Anterior cingulate cortex (tissue), 58 donors: ENCODE measurements at places on chromosomes 13 and 19.

GRCh38 chr13:60139272-60139671 is 24.5 kb downstream of the DIAPH3 start:
- no peak for DNase-seq

- DNase-seq, result no peak
Measured at GRCh38 chr13:57044910-57045309, 95.8 kb upstream of the PRR20A start.

GRCh38 chr13:43544631-43545030 is 242.1 kb downstream of the ENOX1 start:
- DNase-seq, result no peak

DNA sequence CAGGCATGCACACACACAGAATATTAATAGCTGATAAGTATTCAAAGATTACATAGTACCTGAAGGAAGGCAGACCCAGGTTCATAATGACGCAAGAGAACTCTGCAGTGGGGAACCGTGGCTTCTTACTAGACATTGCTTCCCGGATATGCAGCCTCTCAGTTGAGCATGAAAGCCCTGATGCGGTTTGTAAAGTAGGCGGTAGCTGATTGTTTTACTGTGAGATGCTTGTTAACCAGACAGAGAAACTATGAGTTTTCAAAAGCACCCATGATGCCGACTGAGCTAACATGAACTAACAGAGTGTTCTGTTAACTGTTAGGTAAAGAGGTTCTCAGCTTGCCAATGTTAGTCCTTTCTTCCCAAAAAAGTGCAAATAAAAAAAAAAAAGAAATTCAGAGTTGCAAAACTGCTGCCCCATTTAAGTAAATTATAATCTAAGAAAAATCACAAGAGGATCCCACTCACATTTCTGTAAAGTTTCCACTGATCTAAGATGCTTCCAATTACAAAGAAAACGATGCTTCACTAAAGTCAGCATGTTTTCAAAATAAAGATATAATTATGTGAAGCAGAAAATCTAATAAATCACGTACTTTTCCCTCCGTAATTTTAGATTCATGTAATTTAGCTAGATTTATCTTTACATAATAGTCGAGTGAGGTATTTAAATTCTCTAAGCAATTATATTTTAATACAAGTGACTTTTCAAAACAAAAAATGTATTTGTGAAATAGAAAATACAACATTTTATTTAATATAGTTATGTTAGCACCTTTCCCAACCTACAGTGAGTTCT is 2.2 kb downstream of the FLT1 start:
- DNase-seq, result no peak

GRCh38 chr19:2827840-2828489 is 8.3 kb downstream of the ZNF554 start:
- no peak for DNase-seq

GRCh38 chr13:36981156-36981743 is 17.9 kb downstream of the ALG5 start:
- no peak for DNase-seq

GRCh38 chr19:35013041-35013819 is 13.1 kb downstream of the GRAMD1A start:
- no peak for DNase-seq

DNA sequence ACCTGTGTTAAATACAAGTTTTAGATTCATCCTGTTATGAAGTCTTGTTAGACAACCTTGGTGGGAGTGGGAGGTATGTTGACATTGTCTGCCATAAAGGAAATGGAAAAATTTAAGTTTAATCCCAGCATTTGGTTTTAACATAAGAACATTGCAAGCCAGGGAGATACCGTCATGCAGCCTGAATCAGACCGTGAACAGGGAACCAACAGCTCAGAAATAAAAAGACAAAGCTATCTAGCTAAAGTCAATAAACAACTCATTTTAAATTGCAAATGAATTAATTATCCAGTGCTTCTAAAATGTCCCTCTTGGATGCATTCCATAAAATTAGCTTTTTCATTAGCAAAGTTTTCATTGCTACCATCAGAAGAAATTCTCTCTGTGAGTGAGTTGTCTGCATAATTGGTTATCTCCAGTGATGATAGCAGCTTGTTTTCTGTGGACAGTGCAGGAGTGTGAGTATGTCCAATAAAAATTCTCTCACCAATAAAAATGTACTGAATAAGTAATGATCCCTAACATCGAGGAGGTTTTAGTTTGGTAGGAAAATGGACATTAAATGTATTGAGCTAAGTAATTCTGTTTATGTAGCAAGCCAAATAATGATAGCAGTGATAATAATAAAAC is 170.6 kb upstream of the TMTC4 start:
- DNase-seq, result no peak

DNA sequence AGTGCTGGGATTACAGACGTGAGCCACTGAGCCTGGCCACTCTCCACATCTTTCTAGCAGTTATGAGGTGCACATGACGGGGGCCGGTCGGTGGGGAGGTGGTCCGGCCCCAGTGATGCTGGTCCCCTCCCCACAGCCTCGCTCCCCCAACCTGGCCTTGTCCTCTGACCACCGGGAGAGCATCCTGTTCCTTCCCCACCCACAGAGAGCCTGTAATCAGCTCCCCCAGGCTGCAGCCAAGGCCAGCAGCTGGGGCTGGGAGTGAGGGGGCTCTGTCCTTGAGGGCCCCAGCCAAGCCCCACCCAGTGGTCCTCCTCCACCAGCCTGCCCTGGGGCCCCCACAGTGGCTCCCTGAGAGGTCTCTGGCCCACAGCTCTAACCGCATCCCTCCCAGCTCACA is 3.0 kb upstream of the INSL3 start:
- no peak for DNase-seq

DNA sequence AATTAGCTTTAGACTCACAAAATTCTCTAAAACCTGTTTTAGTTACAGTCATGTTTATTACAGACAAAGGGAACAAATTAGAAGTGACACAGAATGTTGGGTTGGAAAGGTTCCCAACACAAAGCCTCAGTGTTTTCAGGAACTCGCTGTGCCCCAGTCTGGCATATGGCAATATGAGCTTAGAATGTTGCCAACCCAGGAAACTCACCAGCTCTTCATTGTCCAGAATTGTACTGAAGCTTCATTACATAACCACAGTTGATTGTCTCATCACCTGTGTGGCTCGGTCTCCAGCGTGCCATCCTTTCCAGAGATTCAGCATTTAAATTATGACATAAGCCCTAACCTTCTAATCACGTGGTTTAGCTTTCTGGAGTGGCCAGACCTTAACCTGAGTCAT is 19.1 kb downstream of the ZNF264 start:
- DNase-seq, result no peak

DNA sequence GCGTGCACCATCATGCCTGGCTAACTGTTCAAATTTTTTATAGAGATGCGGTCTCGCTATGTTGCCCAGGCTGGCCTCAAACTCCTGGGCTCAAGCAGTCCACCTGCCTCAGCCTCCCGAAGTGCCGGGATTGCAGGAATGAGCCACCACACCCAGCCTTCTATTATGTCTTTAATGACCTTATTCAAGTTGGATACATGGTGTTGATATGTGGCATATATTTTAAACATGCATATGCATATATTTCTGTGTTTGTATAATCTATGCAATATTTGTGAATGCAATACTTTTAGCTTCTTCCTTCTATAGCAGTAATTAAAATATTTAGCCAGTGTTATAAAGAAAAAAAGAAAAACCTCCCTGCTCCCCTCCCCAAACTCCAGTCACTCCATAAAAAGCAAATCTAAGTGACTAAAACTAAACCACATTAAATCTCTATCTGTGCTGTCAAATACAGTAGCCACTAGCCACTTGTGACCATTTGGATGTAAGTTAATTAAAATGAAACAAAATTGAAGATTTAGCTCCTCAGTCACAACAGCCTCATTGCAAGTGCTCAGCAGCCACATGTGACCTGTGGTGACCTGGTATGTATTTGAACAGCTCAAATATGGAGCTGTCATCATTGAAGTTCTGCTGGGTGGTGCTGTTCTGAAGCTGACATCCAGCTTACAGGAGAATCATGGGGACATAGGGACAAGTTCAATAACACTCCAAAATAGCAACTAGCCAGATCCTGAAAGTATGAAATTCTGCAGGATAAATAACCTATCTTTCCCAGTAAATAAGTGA is 27.4 kb downstream of the FCGBP start:
- DNase-seq, result no peak

GRCh38 chr13:85241060-85241459 is 558.2 kb downstream of the SLITRK6 start:
- DNase-seq, result no peak

- peak; percentile 68 for DNase-seq
Measured at GRCh38 chr19:1220976-1221903, 15.7 kb downstream of the STK11 start.

- no peak for DNase-seq
Measured at GRCh38 chr13:20028953-20029352, 70.4 kb downstream of the ZMYM2 start.

GRCh38 chr13:75514080-75514995 is 23.3 kb downstream of the COMMD6 start:
- no peak for DNase-seq

DNA sequence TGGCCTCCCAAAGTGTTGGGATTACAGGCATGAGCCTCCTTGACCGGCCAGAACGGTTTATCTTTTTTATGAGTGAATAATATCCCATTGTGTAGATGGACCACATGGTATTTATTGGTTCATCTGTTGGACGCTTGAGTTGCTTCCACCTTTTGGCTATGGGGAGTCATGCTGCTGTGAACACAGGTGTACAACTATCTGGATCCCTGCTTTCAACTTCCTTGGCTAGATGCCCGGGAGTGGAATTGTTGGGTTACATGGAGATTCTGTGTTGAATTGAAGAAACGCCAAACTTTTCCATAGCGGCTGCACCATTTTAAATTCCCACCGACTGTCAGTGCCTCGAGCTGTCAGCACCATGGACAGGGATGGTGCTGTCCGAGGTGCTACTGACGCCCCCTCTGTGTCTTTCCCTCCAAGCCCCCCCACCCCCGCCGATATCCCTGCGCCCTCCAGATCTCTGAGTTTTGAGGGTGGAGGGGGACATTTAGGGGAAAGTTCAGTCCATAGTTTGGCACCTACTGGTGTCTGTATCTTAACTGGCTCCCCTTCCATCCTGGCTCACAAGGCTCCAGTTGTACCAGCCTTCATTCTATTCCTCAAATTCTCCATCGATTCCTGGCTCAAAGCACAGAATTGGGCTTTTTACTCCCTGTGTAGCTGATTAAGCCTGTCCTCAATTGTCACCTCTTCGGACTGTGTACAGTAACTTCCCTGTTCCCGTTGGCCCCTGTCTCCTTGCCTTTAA is 27.3 kb downstream of the PNPLA6 start:
- DNase-seq, result no peak

GRCh38 chr19:2329501-2329916 is 1.0 kb downstream of the SPPL2B start:
- DNase-seq, result no peak

- DNase-seq, result no peak
Measured at GRCh38 chr13:43284162-43284561, 260.8 kb downstream of the DNAJC15 start.

DNA sequence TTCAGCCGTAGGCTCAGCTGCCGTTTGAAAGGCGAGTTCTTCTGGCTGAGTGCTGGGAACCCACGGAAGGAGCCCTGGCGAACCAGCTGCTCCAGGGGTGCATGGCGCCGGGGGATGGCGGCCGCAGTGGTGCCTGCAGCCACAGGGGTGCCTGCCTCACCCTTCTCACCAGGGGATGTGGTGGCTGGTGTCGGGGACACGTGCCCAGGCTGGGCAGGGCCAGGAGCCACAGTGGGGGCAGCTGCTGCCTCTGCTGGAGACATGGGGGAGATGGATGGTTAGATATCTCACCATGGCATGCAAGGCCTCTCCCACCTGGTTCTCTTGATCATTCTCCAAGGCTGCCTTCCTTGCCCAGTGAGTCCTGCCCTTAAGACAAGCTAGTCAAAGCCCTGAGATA is 17.1 kb downstream of the NUMBL start:
- DNase-seq, result no peak

DNA sequence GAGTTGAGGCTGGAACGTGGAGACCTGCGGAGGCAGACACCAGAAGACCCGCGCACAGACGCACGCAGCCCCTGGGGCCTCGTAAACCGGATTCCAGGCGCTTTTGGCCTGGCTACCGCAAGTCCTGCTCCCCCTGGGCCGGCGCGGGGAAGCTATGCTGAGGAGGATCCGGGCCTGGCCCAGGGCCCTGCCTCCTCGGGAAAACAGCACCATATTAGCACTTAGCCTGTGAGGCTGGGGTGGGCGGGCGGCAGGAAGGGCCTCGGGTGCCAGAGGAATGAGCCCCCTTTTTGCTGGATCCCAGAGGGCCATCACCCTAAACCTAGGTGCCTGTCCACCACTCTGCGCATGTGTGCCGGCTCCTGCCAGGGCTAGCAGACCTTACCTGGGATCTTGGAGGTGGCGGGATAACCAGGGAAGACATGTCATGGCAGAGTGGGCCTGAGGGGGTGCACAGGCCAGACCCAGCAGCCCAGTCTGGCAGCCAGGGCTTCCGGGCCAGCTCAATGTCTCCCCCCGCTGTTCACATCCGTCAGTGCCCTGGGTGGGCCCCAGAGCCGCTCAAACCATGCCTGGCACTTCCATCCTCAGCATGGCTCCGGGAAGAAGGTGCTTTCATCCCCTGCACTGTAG is 7.3 kb downstream of the ELOF1 start:
- DNase-seq, result no peak

DNA sequence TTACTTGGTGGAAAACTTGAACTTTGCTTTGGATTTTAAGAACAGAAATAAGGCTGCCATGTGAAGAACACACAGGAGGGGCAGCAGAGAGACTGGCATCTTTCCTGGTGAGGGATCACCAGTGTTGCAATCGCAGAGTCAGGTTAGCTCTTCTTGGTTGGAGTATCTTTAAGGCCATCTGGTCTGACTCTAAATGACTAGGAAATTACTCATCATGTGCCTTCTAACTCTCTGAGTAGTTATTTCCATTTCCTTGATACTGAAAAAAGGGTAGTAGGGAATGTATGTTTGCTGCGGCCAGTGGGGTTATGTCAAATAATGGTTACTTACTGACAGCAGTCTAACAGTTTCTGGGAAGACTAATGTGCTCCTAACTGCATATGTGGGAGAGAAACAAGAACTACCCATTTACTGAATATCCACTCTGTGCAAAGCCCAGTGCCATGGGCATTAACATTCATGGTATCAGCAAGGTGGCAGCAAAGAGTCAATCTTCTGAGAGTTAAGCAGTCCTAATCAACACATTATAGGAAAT is 122.1 kb downstream of the COG6 start:
- DNase-seq, result no peak

DNA sequence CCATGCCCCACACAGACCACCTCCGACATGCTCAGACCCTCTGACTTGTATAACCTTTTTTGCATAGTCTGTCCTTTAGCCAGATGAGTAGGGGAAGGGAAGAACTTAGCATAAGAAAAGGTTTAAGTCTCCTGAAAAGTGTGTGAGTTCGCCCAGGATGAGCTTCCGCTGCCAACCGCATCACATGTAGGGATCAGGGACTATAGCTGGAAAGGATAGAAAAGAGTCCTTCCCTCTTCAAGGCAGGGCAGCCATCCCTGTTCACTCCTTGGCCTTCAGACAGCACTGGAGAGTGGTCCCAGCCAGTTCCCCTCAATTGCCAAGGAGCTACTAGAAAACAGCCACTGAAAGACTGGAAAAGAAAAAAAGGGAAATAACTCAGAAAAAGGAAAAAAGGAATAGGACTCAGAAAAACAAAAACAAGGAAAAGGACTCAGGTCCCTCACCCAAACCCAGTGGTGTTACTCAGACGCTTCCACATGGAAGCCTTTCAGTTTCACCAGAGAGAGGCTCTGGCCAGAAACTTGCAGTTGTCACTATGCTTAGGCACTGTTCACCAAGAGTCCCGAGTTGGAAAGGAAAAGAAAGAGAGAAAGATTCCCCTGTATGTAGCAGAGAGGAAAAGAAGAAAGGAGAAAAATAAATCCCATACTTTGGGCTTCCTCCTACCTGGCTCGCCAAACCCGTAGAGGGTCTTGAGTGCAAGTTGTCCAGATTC is 5.6 kb upstream of the TM9SF2 start:
- no peak for DNase-seq
